ENCODE measurements at places on chromosomes 3 and 15.

- no peak for DNase-seq
Observed at GRCh38 chr3:79810581-79810980, 42.8 kb upstream of the ROBO1 start.

GRCh38 chr3:29686889-29687592 is 406.2 kb downstream of the RBMS3 start:
- DNase-seq = no peak

GRCh38 chr3:128339491-128340012 is 127.1 kb downstream of the DNAJB8 start:
- DNase-seq = no peak

GRCh38 chr15:89533861-89534544 is 37.6 kb upstream of the RHCG start:
- DNase-seq = no peak

DNA sequence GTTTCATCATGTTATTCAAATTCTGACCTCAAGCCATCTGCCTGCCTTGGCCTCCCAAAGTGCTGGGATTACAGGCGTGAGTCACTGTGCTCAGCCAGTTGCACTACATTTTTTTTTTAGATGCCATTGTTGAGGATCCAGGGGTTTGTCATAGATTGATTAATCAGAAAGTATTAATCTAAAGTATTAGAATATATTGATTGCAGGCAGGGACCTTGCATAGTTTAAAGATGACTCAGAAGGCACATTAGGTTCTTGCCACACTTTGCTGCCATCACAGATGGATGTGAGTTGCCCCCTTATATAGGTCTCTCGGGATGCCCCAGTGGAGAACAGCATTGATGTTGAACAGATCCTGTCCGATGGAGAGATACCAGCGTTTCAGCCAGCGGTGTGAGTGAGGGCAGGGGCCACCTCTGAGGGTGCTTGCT is 41.1 kb downstream of the IGF1R start:
- no peak for DNase-seq

- no peak for DNase-seq
Observed at GRCh38 chr3:111285694-111286093, 214.1 kb downstream of the NECTIN3 start.

DNA sequence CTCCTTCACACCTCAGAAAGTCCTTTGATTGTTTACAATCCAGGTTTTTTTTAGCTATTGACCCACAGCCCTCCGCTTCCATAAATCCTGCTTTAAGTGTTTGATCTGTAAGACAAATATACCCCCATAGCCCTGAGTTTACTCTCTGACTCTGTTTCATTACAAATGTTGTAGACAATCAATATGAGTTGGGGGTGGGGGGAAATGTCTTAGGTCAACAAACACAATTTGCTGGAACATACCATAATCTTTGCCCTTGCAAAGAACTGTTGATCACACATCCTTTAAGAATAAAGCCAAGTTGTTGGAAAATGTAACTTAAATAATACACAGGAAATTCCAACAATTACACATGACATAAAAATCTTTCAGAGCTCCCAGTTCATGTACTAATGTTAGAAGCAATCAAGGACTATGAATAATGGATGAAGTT is 301.8 kb upstream of the SEMA6D start:
- DNase-seq = no peak

- DNase-seq = no peak
Observed at GRCh38 chr3:71089271-71089847, 494.2 kb downstream of the FOXP1 start.

GRCh38 chr15:25422021-25422420 is 16.8 kb downstream of the UBE3A start:
- no peak for DNase-seq

GRCh38 chr3:159817571-159817970 is 171.1 kb upstream of the IL12A start:
- DNase-seq = no peak

DNA sequence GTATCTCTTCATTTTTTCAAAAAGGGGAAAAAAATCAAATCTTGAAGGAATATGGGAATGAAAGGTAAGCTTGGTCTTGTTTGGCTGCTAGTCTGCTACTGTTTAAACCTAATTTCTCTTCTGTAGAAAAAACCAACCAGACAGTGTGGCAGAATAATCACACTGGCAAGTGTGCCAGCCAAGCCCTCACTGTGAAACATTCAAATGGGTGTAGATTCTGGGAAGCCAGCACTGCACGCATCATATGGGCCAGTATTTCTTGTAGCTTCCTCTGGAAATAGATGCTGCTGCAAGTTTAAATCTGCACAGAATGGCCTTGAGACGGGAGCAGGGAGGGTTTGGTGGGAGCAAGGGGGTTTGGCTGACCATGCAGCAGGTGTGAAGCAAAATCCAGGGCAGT is 62.1 kb downstream of the POMGNT2 start:
- no peak for DNase-seq

DNA sequence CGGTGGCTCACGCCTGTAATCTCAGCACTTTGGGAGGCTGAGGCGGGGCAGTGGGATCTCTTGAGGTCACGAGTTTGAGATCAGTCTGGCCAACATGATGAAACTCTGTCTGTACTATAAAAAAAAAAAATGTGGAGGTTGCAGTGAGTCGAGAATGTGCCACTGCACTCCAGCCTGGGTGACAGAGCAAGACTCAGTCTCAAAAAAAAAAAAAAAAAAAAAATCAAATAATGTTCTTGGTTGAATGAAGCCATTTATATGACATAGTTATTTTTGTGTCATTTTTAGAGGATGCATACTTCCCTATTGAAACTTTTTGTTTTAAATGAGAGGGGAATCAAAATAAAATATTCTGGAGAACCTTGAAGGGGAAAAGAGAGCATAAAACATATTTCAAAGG is 3.1 kb downstream of the HMCES start:
- no peak for DNase-seq

DNA sequence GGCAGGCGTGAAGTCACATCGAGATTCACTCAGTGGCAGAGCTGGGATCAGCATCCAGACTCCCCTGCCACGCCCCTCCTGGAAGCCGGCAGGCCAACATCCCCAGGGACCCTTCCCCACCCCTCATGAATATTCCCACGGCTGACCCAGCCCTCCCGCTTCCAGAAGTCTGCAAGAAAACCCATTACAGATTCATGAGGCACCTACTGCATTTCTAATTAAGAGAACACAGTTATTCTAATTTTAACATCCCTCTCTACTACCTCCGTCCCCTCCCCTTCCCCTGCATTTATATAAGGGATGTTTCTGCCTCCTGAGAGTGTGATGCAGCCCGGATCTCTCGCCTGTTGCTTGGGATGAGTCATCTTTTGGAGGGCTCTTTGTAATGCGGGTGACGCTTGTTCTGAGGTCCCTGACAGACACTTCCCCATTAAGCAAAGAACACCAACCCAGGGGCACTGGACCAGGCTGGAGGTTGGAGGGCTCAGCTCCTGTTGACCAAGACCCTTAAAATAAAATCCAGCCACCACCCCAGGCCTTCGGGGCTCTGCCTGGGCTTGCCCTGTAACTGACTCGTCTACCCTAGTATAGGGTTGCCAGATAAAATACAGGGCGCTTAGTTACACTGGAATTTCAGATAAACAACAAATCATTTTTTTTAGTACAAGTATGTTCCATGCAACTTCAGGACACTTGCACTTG is 118.7 kb downstream of the NUP210 start:
- DNase-seq = peak; percentile 40

GRCh38 chr3:173502983-173503568 is 105.5 kb downstream of the NLGN1 start:
- DNase-seq = peak; percentile 69

DNA sequence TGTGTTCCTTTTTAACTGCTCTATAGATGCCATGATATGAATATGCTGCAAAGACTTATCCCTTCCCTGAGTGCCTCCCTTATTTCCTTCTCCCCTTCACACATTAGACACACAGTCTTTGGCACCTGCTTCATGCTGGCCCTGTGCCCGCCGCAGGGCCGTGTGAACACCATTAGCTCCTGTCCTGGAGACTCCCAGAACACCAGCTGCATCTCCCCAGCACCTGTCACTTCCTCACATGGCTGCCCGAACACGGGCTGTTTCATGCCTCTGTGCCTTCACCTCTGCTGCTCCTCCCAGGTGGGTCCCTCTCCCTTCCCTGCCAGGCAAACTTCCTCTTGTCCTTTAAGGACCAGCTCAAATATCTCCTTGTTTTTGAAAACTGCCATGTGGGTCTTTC is 40.5 kb upstream of the SEC13 start:
- no peak for DNase-seq
